Anterior cingulate cortex (tissue), 58 donors: ENCODE measurements at places on chromosomes 5 and 9.

GRCh38 chr5:55850839-55851674 lies at the start of gene IL31RA:
Gene IL31RA (plus strand): TSS chr5:55851357. CDS start chr5:55851571, 214 bp downstream.
- no peak for DNase-seq

GRCh38 chr9:13651969-13652663 lies 372.6 kb upstream of the MPDZ start:
- no peak for DNase-seq

DNA sequence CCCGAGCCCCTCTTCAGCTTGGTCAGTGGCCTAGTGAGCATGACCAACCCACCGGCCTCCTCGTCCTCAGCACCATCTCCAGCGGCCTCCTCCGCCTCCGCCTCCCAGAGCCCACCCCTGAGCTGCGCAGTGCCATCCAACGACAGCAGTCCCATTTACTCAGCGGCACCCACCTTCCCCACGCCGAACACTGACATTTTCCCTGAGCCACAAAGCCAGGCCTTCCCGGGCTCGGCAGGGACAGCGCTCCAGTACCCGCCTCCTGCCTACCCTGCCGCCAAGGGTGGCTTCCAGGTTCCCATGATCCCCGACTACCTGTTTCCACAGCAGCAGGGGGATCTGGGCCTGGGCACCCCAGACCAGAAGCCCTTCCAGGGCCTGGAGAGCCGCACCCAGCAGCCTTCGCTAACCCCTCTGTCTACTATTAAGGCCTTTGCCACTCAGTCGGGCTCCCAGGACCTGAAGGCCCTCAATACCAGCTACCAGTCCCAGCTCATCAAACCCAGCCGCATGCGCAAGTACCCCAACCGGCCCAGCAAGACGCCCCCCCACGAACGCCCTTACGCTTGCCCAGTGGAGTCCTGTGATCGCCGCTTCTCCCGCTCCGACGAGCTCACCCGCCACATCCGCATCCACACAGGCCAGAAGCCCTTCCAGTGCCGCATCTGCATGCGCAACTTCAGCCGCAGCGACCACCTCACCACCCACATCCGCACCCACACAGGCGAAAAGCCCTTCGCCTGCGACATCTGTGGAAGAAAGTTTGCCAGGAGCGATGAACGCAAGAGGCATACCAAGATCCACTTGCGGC lies 1.8 kb downstream of the EGR1 start:
- no peak for DNase-seq

- DNase-seq: peak; percentile 10
These were observed 457.3 kb downstream of the ZNF608 start for GRCh38 chr5:124289130-124289529.

DNA sequence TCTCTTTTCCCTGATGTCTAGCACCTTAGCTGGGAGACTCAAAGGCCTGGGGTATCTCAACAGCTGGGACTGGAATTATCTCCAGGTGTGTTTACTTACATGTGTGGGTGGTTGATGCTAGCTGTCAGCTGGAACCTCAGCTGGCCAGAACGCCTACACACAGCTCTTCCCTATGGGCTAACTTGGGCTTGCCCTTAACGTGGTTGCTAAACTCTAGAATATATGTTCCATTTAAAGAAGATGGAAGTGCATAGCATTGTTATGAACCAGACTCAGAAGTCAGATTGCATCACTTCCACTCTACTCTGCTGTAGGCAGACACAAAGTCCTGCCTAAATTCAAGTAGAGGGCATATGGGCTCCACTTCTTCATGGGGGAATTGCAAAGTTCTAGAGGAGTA lies 29.3 kb downstream of the SGCD start:
- no peak for DNase-seq

DNA sequence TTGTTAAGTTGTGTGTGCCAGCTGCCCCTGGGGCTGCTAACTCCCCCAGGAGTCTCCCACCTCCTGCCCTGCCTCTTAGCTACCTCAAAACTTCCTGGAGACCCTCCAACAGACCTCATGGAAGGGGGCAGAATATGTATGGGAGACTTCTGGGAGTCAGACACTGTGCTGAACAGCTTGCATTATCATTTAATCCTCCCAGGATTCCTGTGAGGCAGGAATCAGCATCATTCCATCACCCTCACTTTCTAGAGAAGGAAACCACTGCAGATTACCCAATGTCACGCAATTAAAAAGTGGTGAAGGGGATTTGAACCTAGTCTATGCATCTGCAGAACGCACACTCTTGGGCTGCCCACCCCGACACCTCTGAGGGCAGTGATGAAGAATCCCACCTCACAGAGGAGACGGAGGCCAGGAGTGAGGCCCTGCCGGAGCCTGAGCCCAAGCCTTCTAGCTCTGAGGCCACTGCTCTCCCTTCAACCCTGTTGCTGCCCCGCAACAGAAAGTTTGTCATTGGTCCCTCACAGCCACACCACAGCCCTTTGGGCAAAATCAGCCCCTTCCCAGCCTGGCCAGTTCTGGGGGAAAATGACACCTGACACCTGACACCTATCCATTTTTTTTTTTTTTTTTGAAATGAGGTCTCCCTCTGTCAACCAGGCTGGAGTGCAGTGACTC lies 30.3 kb upstream of the IL17B start:
- no peak for DNase-seq

DNA sequence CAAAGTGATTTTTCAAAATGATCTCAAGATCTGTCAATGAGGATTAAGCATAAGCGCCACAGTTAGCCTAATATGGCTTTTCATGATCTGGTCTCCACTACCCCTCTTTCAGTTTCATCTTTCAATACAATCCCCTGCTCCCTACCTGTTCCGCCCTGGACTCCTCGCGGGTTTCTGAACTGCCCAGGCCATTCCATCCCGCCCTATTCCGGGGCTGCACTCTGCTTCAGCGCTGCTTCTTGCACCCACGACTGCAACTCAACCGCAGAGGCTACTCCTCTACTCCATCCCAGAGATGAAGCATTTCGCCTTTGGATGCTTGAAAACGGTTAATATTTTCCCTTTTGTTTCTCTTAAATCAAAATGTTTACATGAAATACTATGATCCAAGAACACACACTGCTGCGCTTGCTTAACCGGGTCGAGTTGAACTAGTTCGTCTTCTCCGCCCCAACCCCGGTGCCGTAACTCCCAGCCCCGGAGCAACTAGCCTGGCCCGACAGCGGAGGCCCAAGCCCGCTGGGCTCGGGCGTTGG lies 716 bp upstream of the OTULIN start:
- DNase-seq: no peak

DNA sequence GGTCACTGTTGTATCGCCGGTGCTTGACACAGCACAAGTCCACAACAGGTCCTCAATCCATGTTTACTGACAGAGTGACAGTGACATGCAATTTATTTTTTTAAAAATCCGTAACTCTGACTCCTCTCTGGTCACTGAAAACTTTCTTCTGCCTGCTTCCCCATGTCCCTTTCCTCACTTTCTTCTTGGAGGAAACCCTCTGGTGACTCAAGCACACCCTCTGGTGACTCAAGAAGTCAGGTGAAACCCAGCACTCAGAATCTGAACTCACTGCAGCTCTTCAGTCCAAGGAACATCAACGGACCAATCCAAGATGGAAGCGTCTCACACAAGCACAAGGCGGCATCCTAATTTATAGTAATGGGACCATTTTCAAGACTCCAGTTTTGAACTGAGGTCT lies 245.9 kb downstream of the FSTL4 start:
- no peak for DNase-seq

DNA sequence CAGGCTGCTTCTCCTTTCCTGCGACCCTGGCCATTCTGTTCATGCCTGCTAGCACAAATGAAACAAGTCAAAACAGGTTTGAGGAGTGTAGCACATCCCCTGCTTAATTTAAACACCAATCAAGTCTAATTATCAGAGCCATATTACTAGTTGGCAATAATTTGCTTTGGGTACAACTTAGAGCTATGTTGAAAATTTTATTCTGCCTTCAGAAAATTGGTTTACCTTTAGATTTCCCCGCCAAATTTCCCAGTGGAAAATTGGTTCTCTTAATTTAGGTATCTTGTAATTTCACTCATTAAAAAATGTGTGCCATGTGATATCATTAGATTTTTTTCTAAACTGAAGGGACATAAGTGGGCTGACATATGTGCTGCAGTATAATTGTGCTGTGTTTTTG lies 265.8 kb downstream of the MAST4 start:
- no peak for DNase-seq
